ENCODE measurements at places on chromosomes 1 and 21.

DNA sequence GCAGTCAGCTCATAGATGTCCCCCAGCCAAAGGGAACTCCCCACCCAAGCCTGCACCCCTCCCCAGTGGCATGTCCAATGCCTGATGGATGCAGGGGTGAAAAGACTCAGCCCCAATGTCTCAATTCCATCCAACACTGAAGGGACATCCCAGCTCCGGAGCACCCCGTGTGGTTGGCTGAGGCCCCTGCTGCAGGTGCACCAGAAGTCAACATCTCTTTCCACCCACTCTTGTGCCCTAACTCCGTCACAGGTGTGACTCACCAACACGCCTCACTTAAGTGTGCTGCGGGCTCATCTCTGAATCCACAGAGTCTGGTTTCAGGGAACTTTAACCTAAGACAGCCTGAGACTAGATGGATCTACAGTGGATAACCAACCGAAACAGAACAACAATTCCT is 40.9 kb upstream of the ZBTB18 start:
- peak; percentile 1 for DNase-seq

DNA sequence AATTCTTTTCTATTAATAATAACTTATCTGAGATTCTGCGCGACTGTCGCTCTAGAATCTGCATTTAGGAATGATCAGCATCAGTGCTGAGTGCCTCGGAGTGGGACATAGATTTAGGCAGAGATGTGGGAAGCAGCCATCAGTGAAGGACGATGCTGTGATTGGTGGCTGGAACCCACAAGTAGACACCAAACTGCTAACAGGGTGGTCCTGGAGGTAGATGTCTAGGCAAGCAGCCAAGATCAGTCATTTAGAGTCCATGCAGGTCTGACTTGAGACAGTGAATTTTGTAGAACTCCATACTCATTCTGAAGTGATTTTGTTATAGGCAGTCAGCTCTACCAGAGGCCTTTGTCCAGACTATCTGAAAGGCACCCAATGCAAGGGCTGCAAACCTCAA is 51.8 kb upstream of the LYST start:
- DNase-seq: no peak

- no peak for DNase-seq
These were observed 132.1 kb downstream of the RPS6KC1 start for GRCh38 chr1:213183036-213183672.

DNA sequence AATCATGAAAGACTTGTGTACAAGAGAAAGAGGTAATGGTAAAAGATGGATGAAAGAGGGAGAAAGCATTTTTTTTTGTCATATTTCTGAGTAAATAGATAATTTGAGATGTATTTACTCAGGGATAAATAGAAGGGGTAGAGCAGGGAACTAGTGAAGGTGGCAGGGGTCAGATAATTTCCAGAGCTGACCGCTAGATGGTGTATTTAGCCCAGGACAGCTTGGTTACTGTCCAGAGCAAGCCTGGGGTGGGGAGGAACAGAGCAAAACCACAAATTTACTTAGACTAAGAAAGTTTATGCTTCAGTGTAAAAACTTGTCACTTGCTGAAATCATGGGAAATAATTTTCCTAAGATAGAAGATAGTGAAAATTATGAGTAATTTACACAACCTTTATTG is 91.5 kb downstream of the XCL2 start:
- DNase-seq: no peak

- no peak for DNase-seq
These were observed 11.9 kb upstream of the VHLL start for GRCh38 chr1:156310962-156311361.

GRCh38 chr1:223123011-223123610 is 19.9 kb downstream of the TLR5 start:
- no peak for DNase-seq

GRCh38 chr1:72845381-72845780 is 563.0 kb upstream of the NEGR1 start:
- DNase-seq: no peak

- no peak for DNase-seq
These were observed 16.7 kb downstream of the TFAP2E start for GRCh38 chr1:35589516-35590427.

GRCh38 chr1:238439511-238439910 is 548.8 kb upstream of the ZP4 start:
- no peak for DNase-seq

DNA sequence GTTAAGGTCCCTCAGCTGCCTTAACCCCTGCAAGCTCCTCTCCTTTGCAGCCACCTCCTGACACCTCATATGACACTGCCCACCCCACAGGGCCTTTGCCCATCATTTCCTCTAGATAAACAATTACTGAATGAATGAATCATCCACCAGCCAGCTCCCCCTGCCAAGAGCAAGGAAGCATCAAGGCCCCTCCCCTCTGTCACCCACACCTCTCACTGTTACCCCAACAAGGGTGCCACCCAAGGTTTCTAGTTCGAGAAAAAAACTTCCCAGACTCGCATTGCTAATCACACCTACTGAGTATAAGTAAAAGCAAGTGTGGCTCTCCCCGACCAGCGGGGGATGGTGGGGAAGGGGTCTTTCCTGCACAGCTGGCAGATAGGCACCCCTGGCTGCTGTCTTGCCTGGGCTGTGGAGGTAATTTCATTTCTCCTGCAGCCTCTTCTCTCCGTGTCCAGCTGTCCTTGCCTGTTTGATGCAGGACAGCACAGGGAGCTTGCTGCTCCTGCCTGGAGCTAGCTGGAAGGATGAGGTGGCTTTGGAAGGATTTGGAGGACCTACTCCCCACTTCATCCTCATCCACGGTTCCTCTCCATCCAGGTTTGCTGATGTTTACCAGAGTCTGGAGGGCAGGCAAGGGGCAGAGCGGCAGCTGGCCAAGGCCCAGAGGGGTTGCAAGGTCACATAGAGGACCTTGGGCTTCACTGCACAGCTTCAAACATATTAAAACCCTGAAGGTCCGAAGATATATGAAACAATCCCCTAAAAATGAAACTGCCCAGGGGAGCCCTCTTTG is 33.1 kb upstream of the LBR start:
- no peak for DNase-seq

- peak; percentile 24 for DNase-seq
These were observed 53.0 kb downstream of the IER5 start for GRCh38 chr1:181141431-181141910.

- DNase-seq: no peak
These were observed 84.4 kb upstream of the CNTN2 start for GRCh38 chr1:204958317-204959307.

GRCh38 chr1:22142315-22143064 is 407 bp downstream of the WNT4 start:
- no peak for DNase-seq

- no peak for DNase-seq
These were observed 122.2 kb upstream of the RAB4A start for GRCh38 chr1:229148743-229149142.

- no peak for DNase-seq
These were observed 74.6 kb downstream of the OBSCN start for GRCh38 chr1:228282329-228283042.

GRCh38 chr1:165011186-165011585 is 345.3 kb downstream of the LMX1A start:
- no peak for DNase-seq

GRCh38 chr1:20322825-20323612 is 32.3 kb downstream of the VWA5B1 start:
- no peak for DNase-seq

GRCh38 chr1:40096646-40096976 is 441 bp downstream of the PPT1 start:
- no peak for DNase-seq

- DNase-seq: no peak
These were observed 64.0 kb upstream of the KCNK2 start for GRCh38 chr1:215018555-215018954.
